Esophagus squamous epithelium (tissue), 5 donors: ENCODE measurements at places on chromosomes 11 and 22.

GRCh38 chr22:48096851-48097665, 1334.6 kb downstream of the TBC1D22A start:
- no peak for DNase-seq

GRCh38 chr11:126072801-126073594, 10.3 kb upstream of the CDON start:
- no peak for DNase-seq

DNA sequence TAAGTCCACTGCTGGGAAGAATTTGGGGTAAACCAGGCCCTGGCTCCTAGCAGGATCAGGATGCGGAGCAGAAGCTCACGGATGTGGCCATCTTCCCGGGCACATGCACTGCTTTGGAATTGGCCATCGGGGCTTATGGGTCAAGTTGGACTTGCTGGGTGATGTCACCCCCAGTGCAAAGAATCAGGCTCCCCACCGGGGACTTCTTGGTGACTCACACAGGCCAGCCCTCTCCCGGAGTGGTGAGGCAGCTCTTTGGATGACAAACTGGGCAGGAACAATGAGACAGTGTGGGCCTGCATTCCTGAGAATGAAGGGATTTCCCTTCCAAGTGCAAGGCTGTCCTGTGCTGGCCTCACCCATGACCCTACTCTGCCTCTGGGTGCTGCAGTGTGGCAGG, 128.8 kb upstream of the ANO1 start:
- DNase-seq = no peak

- no peak for DNase-seq
These were observed 1.7 kb downstream of the PDE3B start for GRCh38 chr11:14645015-14645912.

DNA sequence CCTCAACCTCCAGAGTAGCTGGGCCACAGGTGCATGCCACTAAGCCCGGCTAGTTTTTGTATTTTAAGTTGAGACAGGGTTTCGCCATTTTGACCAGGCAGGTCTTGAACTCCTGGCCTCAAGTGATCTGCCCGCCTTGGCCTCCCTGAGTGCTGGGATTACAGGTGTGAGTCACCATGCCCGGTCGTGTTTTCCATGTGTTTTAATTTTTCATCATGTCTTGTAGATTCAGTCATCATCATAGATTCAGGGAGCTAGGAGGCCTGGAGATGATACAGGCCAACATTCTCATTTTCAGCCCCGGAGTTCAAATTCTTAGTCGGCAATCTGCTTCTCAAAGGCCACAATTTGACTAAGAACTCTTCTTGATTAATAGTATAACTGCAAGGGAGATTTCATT, 73.5 kb upstream of the GRAMD1B start:
- no peak for DNase-seq

- DNase-seq = no peak
These were observed 41.6 kb downstream of the USP35 start for GRCh38 chr11:78230161-78230877.

DNA sequence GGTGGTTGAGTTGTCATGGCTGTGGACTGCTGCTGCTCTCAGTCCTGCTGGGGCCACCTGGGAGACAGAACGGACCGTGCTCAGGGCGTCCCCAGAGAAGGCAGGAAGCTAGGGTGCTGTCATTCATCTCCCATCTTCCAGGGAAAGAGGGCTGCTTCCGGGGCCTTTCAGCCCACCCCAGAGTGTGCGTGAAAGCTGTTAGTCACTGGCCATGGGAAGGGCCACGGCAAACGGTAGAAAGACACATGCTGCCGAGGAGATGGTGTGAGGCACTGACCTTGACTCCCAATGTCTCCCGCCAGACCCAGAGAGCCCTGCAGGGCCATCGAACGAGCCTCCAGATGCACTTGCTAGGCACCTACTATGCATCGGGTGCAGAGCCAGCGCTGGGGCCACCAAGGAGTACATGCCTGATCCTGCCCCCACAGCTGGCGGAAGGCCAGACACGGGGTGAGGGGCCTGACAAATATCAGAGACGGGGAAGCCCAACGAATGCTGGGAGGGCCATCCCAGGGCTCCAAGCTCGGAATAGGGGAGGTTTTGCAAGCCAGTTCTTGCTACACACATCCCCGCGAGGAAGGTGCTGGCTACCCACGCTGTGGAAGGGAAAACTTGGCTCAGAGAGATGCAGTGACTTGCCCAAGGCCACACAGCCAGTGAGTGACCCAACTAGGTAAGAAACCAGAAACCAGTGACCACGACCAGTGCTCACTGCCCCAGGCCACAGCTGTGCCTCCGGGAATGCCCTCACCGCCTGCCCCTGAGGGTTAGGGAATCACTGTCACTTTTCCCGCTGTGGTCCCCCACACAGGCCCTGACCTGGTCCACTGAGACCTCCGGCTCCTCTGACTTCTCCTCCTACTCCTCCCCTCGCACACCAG, 10.1 kb downstream of the RAC2 start:
- DNase-seq = no peak
